HEK293T (cell line): ENCODE measurements at places on chromosomes 4 and X.

DNA sequence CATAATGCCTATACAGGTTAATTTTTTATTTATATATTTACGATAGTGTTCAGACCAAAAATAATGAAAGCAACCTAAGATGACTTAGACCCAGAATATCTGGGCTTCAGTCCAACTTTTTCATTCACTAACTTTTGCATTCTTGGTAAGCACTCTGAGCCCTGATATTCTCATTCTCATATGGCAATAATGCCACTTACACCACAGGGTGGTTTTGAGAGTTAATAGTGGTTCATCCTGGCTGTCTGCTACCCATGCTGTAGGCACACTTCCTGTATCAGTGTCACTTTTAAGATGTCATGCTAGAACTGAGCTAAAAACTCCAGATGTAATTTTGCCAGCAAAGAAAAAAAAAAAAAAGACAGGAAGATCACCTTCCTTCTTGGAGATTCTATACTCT is 508.7 kb upstream of the FMR1 start:
- no peak for DNase-seq

DNA sequence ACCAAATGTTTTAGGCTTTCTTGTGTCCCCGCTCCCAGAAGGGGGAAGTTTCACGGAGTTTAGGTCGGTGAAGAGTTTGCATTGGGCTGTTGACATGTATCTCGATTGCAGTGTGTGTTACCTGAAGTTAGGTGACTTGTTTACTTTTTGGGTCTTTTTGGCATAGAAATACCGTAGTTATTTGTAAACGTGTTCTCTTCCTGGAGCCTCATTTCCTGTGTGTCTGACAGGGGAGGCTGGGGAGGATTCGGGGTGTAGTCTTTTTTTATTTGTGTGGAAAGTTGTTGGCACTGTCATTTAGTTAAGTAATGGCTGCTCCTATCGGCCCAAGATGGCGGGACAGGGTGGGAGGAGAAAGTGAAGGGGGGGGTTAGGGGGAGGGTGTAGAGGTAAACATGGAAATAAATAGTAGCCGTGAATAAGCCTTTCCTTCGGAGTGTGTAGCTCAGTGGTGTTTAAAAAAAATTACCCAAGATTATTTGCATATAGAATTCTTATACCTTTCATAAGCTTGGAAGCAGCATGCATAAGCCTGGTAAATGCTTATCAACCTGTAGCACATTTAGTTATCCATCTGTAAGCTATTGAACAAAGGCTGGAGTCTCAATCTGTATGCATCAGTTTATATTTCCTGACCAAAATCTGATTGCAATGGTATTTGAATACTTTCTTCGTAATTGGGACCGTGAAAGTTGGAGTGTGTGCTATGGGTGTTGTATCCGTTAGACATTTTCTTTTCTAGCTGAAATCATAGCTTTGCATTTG is 1.6 kb downstream of the KDM6A start:
- peak; percentile 23 for DNase-seq

DNA sequence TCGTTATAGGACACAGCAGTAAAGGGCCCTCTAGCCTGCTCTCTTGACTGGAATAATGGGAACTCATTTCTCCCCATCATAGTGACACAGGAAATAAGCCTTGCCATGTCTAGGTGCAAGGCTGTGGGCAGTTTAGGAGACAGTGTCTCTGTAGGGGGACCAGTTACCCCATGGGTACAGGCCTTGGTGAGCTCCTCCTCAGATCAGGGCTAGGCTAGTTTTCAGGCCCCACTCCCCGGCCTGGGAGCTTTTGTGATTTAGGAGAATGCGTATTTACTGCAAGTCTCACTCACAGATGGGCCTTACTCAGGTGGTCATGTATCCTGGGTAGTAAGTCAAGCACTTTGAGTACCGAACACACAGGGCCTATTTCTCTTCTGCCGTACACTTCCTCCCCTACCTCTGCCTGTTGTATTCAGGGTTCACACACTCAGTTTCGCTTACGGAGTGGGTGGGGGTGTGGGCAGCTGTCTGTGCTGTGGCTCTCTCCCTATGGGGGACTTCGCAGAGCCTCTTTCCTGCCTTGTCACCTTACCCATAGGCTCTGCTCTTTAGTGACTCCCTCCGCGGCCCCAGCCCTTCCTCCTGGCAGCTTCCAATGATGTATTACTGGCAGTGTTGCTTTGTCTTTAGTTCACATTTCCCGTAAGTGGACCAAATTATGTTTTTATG is 34.2 kb downstream of the FAM193A start:
- DNase-seq = no peak

GRCh38 chrX:129695535-129695934 is 40.8 kb upstream of the APLN start:
- DNase-seq = no peak

DNA sequence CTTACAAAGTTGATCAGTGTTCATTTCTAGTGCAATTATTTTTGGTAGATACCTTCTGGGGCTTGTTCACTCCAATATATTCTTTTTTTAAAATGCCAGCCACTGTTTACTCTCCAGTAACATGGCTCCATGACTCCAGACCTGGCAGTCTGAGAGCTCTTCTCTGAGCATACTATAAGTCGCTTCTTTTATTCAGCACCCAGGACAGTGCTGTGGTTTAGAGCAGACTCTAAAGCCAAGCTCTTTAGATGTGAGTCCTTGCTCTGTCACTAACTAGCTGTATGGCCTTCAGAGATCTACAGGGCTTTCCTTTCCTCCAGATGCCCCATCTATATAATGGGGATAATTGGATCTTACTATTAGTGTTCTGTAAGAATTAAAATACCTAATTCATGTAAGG is 200.2 kb upstream of the FAM241A start:
- DNase-seq = no peak

GRCh38 chr4:26792639-26793038 is 68.0 kb upstream of the STIM2 start:
- no peak for DNase-seq

- peak; percentile 78 for DNase-seq
Measured at GRCh38 chr4:48016141-48017107, at the start of the genes CNGA1 and NIPAL1. Gene CNGA1, minus strand, starts transcription at chr4:48016681. Its CDS starts 63,992 bp downstream, at chr4:47952689. Gene NIPAL1, plus strand, starts transcription at chr4:48016772. Its CDS starts 68 bp downstream, at chr4:48016840.

DNA sequence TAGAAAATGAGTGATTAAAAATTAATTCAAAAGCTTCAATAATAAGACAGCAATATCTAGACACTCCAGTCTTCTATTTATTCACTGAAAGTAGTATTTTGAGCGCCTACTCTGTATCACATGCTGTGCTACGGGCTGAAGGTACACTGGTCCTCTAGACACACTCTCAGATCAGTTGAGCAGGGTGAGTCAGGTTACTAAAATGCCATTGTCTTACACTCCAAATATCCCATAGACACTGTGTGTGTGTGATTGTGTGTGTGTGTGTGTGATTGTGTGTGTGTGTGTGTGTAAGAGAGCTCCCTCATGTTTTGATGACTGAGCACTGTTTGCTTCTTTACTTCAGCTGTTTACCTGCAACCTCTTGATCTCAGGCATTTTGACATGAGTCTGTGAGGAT is 342.8 kb upstream of the BOD1L1 start:
- DNase-seq = no peak

DNA sequence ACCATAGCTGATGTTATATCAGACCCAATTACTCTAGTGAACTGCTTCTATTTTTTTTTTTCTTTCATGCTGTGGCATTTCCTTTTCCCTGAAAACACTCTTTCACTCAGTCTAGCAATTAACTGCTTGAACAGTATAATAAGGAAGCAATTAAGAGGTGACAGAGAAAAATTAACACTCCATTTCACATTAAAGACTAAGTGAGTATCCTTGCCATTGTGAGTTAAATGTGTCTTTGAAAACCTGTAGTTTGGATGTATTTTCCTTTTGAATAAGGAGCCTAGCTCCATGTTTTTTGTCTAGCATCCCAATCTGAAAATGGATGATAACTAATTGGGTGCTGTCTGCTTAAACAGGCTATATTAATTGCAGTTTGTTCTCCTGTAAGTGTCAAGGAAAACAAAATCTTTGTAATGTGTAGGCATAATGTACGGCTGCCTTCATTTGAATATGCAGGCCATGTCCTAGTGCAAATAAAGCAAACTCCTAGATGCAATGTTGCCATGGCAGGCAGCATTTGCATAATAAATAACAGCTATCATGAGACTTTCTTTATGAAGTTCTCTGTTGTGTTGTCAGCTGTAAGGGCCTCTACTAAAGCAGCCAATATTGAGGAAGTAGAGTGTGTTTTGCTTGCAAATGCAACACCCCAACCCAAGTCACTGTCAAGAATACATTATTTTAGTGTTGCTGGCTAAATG is 416.7 kb downstream of the ZIC3 start:
- DNase-seq = no peak

- DNase-seq = no peak
Measured at GRCh38 chrX:152918707-152919106, 20.8 kb downstream of the ZNF185 start.

DNA sequence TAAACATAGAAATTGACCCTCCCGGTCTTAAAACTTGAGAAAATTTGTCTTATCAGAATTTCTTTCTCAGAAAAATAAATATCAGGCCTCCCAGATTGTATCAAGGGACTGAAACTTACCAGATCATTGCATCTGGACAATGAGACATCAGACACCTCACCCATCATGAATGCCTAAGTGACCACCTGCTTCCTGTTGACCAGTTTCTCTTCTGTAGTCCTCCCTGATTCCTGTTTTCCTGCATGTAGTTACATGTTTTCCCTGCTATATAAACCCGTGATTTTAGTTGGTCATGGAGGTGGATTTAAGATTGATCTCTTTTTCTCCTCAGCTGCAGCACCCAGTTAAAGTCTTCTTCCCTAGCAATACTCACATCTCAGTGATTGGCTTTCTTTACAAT is 548.1 kb downstream of the PPP4R3C start:
- no peak for DNase-seq

DNA sequence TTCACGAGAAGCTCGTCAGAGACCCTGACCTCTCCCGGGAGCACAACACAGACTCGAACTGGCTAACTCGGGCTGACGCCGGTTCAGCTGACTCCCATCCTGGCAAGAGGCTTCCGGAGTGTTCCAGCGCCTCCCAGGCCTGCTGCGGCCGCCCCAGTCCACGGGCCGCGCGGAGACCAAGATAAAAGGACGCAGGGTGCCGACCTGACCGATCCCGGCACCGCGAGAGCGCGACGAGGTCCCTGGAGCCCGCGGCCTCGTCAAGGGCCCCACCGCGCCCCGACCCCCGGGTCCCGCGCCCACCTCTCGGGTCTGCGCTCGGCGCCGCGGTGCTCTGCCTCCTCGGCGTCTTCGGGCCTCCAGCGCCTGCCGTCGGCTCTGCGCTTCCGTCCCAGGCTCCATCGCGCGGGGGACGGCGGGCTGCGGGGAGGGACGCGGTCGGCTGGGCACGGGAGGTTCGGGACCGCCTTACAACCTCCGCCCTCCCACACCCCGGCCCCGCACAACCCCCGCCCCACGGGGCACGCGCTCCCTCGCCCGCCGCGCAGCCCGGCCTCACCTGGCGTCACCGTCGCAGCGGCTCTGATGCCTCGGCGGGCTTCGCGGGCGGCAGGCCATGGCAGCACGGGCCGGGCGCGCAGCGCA is 426 bp downstream of the SLBP start:
- DNase-seq = peak; percentile 31

GRCh38 chr4:146330392-146330791 is 116.1 kb downstream of the REELD1 start:
- DNase-seq = no peak
